Endodermal cell (in vitro differentiated cells): ENCODE measurements at places on chromosomes 13 and 19.

GRCh38 chr13:60590800-60591747 is 194.1 kb downstream of the TDRD3 start:
- DNase-seq = no peak

DNA sequence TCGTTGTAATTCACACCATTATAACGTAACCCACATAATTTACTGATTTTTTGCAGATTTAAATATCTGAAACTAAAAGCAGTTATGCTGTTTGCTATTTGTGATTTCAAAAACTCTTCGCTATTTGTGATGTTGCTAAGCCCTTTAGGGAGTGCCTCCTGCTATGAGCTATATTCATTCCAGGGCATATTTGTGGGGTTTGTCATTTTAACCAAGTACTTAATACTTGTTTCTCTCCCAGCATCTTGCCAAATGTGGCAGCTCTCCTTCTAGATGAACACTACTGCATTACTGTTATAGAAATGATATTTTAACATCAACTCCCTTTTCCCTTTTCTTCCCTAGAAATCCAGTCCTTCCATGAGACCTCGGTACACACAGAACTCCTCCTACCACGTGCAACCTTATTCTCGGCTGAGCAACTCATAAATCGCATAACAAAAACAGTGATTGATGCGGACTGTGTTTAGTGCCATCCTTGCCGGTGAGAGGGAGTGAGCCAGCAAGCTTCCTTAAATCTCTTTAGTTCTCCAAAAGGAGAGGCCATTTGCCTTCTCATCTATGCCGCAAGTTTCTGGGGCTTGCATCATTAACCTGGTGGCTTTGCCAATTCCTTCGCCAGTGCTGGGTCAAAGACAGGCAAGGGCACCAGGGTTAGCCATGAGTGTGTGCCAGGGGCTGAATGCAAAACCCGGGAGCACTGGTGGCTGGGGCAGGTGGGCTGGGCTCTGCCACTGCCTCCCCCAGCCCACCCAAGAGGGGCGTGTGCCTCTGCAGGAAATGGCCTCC is 33.4 kb downstream of the RFX2 start:
- no peak for DNase-seq

DNA sequence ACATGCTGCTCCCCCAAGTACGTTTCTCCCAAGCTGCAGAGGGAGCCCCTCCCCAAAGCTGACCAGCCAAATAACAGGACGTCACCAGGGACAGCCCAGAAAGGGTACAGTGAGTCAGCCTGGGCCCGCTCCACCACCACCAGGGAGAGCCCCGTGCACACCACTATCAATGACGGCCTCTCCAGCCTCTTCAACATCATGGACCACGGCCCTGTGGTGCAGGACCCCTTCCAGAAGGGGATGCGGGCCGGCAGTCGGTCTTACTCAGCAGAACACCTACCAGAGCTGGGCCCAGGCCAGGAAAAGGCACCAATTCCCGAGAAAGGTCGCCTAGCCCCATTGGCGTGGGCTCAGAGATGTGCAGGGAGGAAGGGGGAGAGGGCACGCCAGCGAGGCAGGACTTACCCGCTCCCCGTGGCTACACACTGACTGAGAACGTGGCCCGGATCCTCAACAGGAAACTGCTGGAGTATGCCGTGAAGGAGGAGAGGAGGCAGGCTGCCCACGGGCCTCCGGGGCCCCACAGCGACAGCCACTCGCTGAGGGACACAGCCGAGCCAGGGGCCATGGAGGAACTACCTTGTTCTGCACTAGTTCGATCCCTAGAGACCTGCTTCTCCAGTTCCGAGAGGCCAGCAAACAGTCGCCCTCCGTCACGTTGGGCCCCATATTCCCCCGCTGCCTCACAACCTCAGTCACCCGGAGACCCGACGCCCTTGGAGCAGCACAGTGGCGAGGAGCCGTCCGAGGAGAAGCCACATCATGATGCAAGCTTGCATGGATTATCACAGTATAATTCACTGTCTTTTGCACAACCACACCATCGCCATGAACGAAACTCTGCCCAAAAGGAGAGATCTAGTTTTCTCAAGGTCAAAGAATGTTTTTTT is 815.9 kb upstream of the KLHL1 start:
- peak; percentile 43 for DNase-seq

- DNase-seq = peak; percentile 24
Observed at GRCh38 chr13:113147206-113147605, 11.2 kb upstream of the PROZ start.

- peak; percentile 31 for DNase-seq
Observed at GRCh38 chr19:6062274-6062673, 48.0 kb downstream of the RFX2 start.

DNA sequence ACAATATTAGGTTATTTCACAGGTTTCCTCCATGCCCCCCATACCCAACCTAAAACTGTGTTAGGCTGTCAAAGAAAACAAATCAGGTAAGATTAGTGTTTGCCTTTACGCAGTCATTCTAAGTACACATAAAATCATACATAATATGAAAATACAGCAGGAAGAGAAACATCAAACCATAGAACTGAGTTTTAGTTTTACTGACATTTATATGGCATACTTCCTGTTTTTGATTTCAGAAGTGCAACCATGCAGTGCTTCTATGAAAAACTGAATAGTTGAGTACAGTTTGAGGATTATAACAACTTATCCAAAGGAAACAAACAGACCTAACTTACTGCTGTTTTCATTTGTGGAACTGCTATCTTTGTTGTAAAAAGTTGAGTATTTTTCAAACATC is 91.3 kb downstream of the KCNRG start:
- DNase-seq = no peak

DNA sequence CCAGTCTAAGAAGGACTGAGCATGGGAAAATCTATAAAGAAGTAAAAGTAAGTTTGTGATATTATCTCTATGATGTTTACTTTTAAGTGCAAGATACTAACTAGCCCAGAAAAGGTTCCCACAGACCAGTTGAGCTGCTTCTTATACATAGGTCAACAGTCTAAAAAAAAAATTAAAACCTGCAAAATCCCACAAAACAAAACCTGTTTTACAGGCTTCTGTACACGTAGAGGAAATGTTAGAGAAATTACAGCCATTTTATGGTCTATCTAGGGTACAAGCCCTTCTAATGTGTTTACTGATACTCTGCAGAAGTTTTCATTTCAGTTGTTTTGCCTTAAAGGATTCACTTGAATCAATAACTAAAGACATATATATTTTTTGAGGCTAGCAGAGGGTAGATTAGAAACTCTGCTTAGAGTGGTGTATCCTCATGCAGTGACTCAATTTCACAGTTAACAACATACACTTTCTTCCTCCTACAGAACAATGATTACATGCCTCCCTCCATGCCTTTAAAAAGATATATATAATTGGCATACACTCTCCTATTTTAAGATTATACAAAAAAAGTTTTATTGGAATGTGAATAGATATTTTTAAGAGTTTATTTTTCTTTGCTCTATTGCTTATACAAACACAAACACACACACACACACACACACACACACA is 43.9 kb downstream of the CAB39L start:
- no peak for DNase-seq

GRCh38 chr19:34314437-34315313 is 50.3 kb upstream of the GPI start:
- DNase-seq = no peak

DNA sequence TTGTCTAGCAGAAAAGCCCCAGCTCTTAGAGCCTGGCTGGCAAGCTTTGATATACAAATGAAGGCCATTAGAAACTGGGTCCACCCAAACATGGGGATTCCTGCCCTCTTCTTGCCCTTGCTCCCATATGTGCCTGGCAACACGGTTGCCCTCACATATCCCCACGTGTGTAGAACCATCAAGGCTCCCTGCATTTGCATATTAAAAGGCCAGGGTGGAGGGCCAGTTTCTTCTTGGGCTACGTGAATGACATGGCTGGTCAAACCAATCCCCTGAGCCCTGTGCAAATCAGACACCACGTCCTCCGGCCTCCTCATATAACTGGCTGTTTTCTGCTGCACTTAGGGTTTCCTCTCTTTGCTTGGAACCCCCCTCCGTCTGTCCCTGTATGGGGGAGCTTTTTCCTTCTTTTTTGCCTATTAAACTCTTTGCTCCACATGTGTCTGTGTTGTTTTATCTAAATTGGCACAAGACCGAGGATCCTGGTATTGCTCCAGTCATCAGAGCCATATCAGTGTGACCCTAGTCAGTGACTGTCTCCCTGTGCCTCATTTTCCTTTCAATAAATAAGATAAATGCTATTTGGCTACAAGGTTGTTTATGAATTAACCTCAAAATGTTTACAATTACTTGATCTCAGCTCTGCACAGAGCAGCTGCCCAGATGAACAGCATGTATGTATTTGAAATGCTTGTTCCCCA is 30.3 kb upstream of the CEACAM1 start:
- no peak for DNase-seq

- no peak for DNase-seq
Observed at GRCh38 chr13:106599875-106600797, 32.2 kb upstream of the ARGLU1 start.

DNA sequence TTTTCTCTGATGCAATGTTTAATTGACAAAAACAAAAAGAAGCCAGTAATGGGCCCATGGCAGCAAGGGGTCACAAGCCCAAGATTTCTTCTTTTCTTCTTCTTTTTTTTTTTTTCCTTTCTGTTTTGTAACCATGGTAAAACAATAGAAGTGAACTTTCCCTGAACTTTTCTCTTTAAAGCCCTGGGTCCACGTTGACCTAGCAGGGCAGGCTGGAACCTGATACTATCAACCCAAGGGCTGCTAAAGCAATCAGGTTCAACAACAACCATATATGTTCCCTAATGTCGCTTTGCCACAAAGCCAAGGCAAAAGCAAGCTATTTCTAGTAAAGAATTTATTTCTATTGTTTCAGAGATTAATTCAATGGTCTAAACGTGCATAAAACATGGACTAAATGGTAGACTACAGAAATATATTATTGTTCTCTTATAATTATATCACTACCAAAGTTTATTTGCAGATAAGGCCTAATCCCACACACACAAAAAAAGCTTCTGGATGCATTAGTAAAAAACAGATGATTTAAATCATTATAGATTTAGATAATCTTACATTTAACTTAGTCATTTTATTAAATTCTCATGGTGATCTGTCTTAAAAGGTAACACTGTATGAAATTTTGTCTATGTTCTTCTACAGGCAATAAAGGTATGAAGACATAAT is 153.9 kb downstream of the DACH1 start:
- peak; percentile 46 for DNase-seq

DNA sequence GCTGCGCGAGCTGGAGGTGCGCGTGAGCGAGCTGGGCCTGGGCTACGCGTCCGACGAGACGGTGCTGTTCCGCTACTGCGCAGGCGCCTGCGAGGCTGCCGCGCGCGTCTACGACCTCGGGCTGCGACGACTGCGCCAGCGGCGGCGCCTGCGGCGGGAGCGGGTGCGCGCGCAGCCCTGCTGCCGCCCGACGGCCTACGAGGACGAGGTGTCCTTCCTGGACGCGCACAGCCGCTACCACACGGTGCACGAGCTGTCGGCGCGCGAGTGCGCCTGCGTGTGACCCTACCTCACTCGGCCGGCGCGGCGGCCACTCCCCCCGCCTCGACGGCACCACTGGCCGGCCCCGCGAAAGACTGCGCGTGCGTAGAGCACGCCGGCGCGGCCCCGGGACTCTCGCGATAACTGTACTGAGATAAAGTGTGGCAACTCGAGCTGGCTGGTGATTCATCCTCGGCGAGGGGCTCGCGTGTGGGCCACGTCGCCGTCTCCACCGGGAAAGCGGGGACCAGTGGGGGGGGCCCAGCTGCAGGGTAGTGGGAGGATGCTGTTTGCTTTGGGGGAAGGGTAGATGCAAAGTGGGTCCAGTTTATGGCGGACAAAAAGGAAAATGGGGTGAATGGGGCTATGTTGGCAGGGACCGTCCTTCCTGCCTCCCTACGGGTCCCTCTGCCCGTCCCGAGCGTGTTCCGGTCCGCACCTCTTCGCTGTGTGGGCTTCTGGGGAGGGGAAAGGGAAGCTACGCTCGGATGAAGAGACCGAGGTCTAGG is 11.4 kb downstream of the FUT6 start:
- peak; percentile 98 for DNase-seq

DNA sequence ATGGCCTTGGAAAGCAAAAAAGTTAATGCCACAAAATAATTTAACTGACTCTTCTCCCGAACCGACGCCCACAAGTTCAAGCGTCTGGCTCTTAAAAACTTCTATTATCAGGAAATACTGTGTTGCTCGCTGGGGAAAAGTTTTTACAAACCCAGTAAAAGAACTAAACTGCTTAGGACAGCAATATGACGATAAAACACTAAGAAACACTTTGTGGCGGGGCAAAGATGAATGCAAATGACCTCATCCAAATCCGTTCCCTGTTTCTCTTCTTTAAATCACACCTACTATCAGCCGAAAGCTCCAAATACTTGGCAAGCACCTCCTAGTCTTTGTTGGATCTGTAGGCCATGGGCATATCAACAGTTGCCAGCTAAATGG is 4.9 kb downstream of the SIGLEC11 start:
- no peak for DNase-seq

DNA sequence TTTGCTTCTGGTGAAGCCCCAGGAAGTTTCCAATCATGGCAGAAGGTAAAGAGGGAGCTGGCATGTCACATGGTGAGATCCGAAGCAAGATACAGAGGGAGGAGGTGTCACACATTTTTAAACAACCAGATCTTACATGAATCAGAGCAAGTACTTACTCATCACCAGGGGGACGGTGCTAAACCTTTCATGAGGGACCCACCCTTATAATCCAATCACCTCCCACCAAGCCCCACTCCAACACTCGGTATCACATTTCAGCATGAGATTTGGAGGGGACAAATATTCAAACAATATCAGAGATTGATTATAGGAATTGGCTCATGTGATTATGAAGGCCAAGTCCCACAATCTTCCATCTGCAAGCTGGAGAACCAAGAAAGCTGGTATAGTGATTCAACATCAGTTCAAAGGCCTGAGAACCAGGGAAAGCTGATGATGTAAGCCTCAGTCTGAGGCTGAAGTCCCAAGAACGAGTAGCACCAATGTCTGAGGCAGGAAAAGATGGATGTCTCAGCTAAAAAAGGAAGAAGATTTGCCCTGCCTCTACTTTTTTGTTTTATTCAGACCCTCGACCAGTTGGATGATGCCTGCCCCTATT is 58.6 kb upstream of the WDFY2 start:
- DNase-seq = no peak

DNA sequence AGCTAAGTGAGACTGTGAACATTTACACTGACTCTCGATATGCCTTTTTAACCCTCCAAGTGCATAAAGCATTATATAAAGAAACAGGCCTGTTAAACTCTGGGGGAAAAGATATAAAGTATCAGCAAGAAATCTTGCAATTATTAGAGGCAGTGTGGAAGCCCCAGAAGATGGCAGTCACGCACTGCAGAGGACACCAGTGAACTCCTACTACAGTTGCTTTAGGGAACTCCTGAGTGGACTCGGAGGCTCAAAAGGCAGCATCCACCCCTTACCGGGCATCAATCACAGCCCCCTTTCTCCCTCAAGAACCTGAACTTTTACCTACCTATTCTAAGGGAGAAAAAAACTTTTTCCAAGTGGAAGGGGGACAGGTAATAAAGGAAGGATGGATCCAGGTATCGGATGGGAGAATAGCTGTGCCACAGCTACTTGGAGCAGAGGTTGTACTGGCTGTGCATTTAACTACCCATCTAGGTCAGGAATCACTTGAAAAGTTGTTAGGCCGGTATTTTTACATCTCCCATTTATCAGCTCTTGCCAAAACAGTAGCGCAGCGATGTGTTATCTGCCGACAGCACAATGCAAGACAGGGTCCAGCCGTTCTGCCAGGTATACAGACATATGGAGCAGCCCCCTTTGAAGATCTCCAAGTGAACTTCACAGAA is 80.1 kb downstream of the ZNF486 start:
- DNase-seq = peak; percentile 84

- peak; percentile 83 for DNase-seq
Observed at GRCh38 chr13:22235285-22235949, 564.5 kb downstream of the FGF9 start.

GRCh38 chr19:42132851-42133528 is 744 bp upstream of the POU2F2 start:
- DNase-seq = peak; percentile 95

- DNase-seq = no peak
Observed at GRCh38 chr13:27549406-27549981, 70.8 kb downstream of the LNX2 start.
